ENCODE measurements at places on chromosomes 11 and 22. TPM values are rescaled to one million over a fixed set of nuclear protein-coding genes. Genes with fewer than 3 reads are reported as not detected.

- no peaks in the 10 kb centered on the region for H3K4me1 ChIP-seq
- H3K27ac ChIP-seq: no peak overlapping the region
- no peak for DNase-seq
- H3K4me3 ChIP-seq: no peak overlapping the region
- H3K36me3 ChIP-seq: peaks cover 1% of the 10 kb centered on the region
- H3K27me3 ChIP-seq: no peaks in the 10 kb centered on the region
Observed at GRCh38 chr11:77055101-77055561, 11.6 kb upstream of the CAPN5 start.

GRCh38 chr22:41682033-41682807 lies 6.4 kb downstream of the SNU13 start:
- H3K4me3 ChIP-seq: peak overlapping the region; percentile 99
- H3K27ac ChIP-seq: peak overlapping the region; percentile 97
- DNase-seq: peak; percentile 92
- H3K27me3 ChIP-seq: no peaks in the 10 kb centered on the region
- H3K4me1 ChIP-seq: peaks cover 51% of the 10 kb centered on the region

DNA sequence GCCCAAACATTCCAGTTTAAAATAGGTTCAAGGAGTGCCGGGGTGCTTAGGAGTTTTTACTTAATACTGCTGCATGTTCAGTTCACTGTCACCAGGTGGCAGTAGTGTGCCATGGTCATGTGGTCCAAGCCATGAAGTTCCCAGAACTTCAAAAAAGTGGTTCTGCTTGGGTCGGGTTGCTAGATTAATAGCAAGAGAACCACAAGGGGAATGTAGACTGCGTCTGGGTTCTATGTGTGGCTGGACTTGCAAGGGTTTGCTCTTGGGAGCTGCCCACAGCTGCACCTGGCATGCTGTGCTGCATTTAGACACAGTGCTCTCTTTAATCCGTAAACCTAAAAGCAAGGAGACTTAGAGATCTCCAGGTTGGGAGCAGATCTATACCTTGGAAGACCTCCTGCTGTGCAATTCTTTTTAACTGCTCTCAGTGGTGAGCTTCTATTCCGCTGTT lies 6.5 kb upstream of the SPON1 start:
- peaks cover 24% of the 10 kb centered on the region for H3K27me3 ChIP-seq
- peak; percentile 60 for DNase-seq
- H3K36me3 ChIP-seq: no peaks in the 10 kb centered on the region
- no peak overlapping the region for H3K27ac ChIP-seq
- no peaks in the 10 kb centered on the region for H3K4me1 ChIP-seq

GRCh38 chr22:20386336-20386735 lies 7.6 kb upstream of the ZNF74 start:
- no peaks in the 10 kb centered on the region for H3K27me3 ChIP-seq
- no peak for DNase-seq
- H3K27ac ChIP-seq: no peak overlapping the region
- no peaks in the 10 kb centered on the region for H3K36me3 ChIP-seq
- H3K4me3 ChIP-seq: no peak overlapping the region
- no peaks in the 10 kb centered on the region for H3K4me1 ChIP-seq

The PEX26 gene
- total RNA-seq: 41.8 TPM

The CARNS1 gene
- total RNA-seq: 5.0 TPM

The MRTFA gene
- total RNA-seq: 51.7 TPM

DNA sequence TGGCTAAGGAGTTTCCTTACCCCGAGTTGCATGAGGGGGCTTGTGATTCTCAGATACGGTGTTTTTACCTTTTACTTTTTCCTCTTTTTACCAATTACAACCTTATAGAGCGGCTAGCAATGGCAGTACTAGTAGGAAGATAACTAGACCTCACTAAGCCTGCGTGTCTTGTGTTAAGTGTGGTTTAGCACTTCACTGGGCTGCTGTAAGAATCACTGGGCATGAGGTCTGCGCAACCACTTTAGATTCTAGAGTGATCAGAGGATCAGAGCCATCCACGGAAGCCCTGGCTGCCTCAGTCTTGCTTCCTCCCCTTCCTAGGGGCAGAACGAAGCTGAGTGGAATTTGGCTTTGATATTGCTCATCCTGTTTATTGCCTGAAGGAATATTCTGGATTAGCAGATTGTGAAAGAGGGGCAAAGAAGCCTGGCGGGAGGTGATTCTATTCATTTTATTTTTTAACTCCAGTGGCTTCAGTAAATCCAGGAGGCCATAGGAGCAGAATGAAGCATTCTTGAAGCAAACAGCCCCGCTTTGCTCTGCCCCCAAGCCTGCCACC lies 88.5 kb downstream of the GRAMD1B start:
- peaks cover 19% of the 10 kb centered on the region for H3K4me1 ChIP-seq
- H3K36me3 ChIP-seq: peaks cover 7% of the 10 kb centered on the region
- no peaks in the 10 kb centered on the region for H3K27me3 ChIP-seq
- no peak for DNase-seq

The P2RX6 gene
- total RNA-seq: 0.30 TPM

The SYCE3 gene
- 1.7 TPM for total RNA-seq

DNA sequence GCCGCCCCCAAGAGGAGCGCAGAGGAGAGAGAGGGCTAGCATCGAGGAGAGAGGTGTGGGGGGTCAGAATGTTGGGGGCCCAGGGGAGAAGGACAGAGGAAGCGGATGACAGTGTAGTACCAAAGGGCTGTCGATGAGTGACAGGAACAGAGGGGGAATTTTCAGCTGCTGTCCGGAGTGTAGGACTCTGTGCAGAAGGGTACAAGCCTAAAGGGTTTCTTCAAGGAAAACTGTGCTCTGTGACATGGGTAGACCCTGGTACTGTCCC lies 5.3 kb upstream of the NLRP6 start:
- H3K4me1 ChIP-seq: peaks cover 39% of the 10 kb centered on the region
- H3K27ac ChIP-seq: no peak overlapping the region
- H3K27me3 ChIP-seq: no peaks in the 10 kb centered on the region
- no peak overlapping the region for H3K4me3 ChIP-seq
- no peak for DNase-seq

DNA sequence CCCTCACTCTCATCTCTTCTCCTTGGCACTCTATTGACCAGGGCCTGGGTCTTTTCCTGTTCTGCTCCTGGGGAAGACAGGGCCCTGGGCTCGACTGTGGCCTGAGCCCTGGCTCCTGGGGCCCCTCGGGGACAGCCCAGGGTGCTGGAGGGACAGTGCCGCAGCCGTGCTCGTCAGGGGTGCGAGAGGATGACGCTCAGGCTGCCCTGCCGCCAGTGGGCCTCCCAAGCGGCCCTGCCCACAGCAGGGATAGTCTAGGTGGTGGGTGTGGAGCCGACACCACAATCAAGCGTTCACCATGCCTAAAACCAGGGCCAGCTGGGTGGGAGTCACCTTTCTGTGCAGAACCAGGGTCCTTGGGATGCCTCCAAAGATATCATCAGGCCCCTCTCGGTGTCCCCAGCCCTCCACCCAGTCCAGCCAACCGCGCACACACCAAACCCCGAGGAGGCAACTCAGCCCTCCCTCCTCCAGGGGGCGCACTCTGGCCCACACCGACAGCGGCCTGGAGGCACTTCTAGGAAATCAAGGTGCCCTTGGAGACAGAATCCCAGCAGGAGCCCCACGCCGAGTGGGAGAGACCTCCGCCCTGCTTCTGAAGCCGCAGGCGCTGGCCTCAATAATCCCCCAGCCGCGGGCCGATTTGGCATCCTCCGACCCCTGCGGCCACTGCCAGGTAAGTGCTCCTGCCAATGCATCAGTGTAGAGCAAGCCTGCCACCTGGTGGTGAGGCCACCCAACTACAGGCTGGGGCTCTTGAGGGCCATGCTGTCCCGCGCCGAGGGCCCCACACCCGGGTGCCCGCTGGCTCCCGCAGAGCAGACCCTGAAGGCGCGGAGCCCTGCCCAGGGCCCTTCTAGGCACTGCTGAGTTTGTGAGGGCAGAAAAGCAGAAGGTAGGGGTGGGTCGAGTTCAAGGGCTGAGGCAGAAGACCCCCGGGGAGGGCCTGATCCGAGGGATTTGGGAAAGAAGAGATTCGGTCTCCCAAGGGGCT lies 496.4 kb downstream of the BUD13 start:
- H3K36me3 ChIP-seq: no peaks in the 10 kb centered on the region
- H3K27ac ChIP-seq: no peak overlapping the region
- H3K4me3 ChIP-seq: peak overlapping the region; percentile 51
- peaks cover 12% of the 10 kb centered on the region for H3K27me3 ChIP-seq

The APOL5 gene
- total RNA-seq: not detected

The MS4A12 gene
- total RNA-seq: not detected

- no peak for DNase-seq
- peak overlapping the region; percentile 13 for H3K4me3 ChIP-seq
- peaks cover 5% of the 10 kb centered on the region for H3K27me3 ChIP-seq
- H3K36me3 ChIP-seq: no peaks in the 10 kb centered on the region
Observed at GRCh38 chr22:44532552-44532951, 34.5 kb upstream of the RTL6 start.

The PGA3 gene
- not detected for total RNA-seq

GRCh38 chr11:134385774-134386565 lies 26.1 kb downstream of the B3GAT1 start:
- peaks cover 19% of the 10 kb centered on the region for H3K27me3 ChIP-seq
- no peak overlapping the region for H3K27ac ChIP-seq
- H3K4me1 ChIP-seq: peaks cover 17% of the 10 kb centered on the region
- no peak for DNase-seq
- no peaks in the 10 kb centered on the region for H3K36me3 ChIP-seq

GRCh38 chr11:19805827-19806226 lies 93.2 kb downstream of the NAV2 start:
- no peak overlapping the region for H3K27ac ChIP-seq
- H3K27me3 ChIP-seq: peaks cover 13% of the 10 kb centered on the region
- H3K4me1 ChIP-seq: no peaks in the 10 kb centered on the region
- H3K4me3 ChIP-seq: no peak overlapping the region
- no peaks in the 10 kb centered on the region for H3K36me3 ChIP-seq
